Smooth muscle cell of the coronary artery (primary cell): ENCODE measurements at places on chromosomes 3 and 15. TPM values are rescaled to one million over a fixed set of nuclear protein-coding genes. Genes with fewer than 3 reads are reported as not detected.

DLL4 gene
- under 0.01 and 1.6 TPM in 2 replicates for total RNA-seq

CFAP100 gene
- total RNA-seq, result not detected in 2 replicates

GASK1A gene
- total RNA-seq, result 0.94 and 1.2 TPM in 2 replicates

SOX2 gene
- total RNA-seq, result not detected in 2 replicates

ATG3 gene
- 66.9 and 80.4 TPM in 2 replicates for total RNA-seq

MKRN3 gene
- 0.90 and 1.4 TPM in 2 replicates for total RNA-seq

SYNPR gene
- total RNA-seq, result not detected in 2 replicates

NME9 gene
- 0.23 TPM in 2 replicates for total RNA-seq

LZTFL1 gene
- total RNA-seq, result 9.1 and 15.2 TPM in 2 replicates

NDUFAF3 gene
- total RNA-seq, result 84.1 and 92.2 TPM in 2 replicates

CCR1 gene
- 8.0 TPM in 1 of 2 replicates, not detected in the other for total RNA-seq

MST1R gene
- total RNA-seq, result 0.35 and 0.45 TPM in 2 replicates

PTX3 gene
- total RNA-seq, result 809 and 818 TPM in 2 replicates

EIF1B gene
- total RNA-seq, result 7.1 and 11.7 TPM in 2 replicates

PP2D1 gene
- not detected in 2 replicates for total RNA-seq

COL7A1 gene
- total RNA-seq, result 11.2 and 25.3 TPM in 2 replicates

SH3GL3 gene
- total RNA-seq, result not detected in 2 replicates

PLA2G4F gene
- total RNA-seq, result not detected in 2 replicates

PLA2G4D gene
- total RNA-seq, result not detected in 2 replicates

CCDC14 gene
- total RNA-seq, result 16.4 and 19.4 TPM in 2 replicates

PRTG gene
- 0.70 and 2.0 TPM in 2 replicates for total RNA-seq

SUCNR1 gene
- total RNA-seq, result 2.2 TPM in 1 of 2 replicates, not detected in the other

SPINK8 gene
- total RNA-seq, result not detected in 2 replicates

PARP15 gene
- total RNA-seq, result 0.23 TPM in 1 of 2 replicates, not detected in the other

MANF gene
- total RNA-seq, result 55.2 and 144 TPM in 2 replicates

ZNF774 gene
- 1.1 and 1.7 TPM in 2 replicates for total RNA-seq

ACSBG1 gene
- total RNA-seq, result under 0.01 TPM in 1 of 2 replicates, not detected in the other

GOLGA6L9 gene
- total RNA-seq, result 2.0 and 3.9 TPM in 2 replicates

DUOXA1 gene
- total RNA-seq, result 0.59 TPM in 1 of 2 replicates, not detected in the other

TIMP4 gene
- 0.68 and 3.4 TPM in 2 replicates for total RNA-seq
